ENCODE measurements at places on chromosomes 1 and 21.

- peak; percentile 85 for DNase-seq
These were observed 22.2 kb downstream of the RUNX1 start for GRCh38 chr21:35026617-35027562.

- DNase-seq, result no peak
These were observed 8.2 kb downstream of the NBPF1 start for GRCh38 chr1:16605213-16605525.

- DNase-seq, result peak; percentile 74
These were observed 77.6 kb downstream of the XCL2 start for GRCh38 chr1:168466092-168466713.

GRCh38 chr1:30962609-30963508, 54.3 kb upstream of the SDC3 start:
- no peak for DNase-seq

GRCh38 chr1:12438349-12438924, 179.6 kb downstream of the DHRS3 start:
- DNase-seq, result peak; percentile 36

DNA sequence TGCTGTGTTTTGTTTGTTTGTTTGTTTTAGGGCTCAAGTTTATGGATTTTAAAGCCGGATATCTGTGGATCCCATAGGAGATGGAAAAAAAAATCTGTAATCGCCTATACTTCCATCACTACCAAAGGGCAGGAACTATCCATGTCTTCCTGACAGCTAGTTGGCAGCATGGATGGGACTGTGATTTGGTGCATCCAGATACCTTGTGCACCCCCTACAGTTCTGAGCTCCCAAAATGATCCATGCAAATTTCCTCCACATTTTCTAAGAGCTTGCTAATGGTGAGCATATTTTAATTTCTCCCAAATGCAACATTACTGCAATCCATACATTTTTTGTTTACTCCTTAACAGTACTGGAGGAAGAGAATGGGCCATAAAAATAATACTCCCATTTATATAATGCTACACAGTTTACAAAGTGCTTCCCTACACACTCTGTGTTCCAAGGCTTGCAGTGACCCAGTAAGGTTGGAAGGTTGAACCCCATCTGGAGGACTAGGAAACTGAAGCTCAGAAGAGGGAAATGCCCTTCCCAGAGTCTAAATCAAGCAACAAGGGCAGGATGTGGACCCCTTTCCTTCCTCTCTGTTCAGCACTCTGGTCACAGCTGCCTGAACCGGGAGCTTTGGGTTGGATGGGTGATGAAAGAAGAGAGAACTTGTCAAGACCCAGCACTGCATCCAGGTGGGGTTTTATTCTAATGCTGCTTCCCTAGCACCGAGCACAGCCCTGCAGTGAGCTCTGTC, 48.0 kb downstream of the CAPN8 start:
- DNase-seq, result no peak

GRCh38 chr1:109543283-109543987, 3.8 kb downstream of the GPR61 start:
- DNase-seq, result no peak

DNA sequence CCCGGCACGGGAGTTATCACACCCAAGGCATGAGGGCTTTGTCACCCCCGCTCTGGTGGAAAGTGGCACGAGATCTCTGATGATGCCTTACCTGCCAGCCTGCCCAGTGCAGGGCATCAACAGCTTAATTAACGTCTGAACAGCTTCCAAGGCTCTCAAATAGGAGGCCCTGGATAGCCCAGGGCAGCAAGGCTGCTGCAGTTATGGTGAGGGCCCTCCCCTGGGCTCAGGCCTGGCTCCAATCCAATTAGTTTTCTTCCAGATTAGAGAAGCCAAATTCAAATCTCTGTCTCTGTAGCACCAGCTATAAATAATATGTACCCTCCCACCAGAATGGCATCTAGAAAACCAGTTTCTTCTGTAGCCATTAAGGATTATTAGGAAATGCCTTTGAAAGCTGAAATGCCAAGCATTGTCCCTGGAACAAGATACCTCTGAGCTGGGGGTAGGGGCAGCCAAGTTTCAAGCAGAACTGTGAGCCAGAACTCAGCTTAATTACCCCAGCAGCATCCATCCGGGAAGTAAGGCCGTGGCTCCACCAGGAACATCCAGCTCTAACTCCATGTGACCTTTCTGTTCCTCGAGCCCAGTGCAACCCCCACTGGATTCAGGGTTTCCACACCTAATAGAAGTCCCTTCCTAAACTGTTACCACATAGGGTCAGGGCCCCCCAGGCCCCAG, 12.5 kb downstream of the QSOX1 start:
- DNase-seq, result peak; percentile 62

DNA sequence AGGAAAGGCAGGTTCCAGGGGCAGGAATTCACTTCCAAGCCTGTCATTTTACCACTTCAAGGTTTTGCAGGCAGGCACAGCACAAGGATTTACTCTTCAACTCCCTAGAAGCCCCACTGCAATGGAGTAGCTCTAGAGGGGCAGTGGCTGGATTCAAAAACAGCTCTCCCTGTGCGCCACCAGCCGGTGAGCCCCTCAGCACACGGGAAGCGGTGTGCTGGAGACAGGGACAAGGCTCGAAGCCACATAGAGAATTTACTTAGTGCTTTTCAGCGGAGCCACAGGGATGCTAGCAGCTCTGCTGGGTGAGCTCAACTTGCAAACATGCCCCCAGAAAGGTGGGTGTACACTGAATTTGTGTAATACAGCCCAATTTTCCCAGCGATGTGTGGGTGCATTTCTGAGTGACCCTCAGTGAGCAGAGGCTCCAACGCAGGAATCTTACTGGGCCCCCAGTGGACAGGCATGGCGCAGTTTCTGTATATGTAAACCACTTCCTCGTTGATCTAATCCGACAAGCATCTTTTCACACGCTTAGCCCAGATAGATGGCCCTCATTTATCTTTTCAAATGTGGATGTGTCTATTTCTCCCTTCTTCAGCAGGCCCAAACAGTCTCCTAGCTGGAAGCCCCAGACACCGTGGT, 10.9 kb downstream of the VWA5B1 start:
- DNase-seq, result no peak

DNA sequence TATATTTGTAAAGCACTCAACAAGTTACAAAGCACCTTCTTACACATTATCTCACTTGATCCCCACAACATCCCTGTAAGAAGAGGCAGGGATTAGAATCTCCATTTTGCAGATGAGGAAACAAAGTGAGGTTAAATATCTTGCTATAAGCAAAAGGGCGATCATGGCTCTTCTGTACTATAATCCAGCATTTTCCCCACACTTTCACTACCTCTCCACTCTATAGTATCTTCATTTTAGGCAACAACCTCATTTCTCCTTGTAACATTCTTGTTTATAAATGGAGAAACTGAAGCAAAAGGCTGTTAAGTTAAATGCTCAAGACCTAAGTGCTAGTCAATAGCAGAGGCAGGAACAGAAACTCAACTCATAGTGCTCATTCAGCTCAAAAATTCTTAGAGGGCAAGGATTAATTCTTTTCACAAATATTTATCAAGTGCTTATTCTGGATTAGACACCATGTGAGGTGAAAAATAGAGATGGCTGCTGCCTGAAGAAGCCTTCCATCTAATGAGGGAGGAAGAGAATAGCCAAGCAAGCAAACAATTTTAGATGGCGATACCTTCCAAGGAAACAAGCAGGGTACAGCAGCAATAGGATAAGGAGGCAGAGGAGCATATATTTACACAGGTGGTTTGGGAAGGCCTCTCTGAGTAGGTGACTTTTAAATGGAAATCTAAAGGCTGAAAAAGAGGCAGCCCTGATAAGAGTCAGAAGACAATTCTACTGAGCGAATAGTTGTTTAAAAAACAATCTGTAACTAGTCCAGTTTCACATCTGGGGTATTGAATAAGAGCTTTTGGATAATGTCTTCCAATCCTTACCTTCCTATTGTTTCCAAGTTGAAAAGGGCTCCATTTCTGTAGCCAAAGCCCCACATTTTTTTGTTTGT, 3.5 kb downstream of the ERRFI1 start:
- no peak for DNase-seq

DNA sequence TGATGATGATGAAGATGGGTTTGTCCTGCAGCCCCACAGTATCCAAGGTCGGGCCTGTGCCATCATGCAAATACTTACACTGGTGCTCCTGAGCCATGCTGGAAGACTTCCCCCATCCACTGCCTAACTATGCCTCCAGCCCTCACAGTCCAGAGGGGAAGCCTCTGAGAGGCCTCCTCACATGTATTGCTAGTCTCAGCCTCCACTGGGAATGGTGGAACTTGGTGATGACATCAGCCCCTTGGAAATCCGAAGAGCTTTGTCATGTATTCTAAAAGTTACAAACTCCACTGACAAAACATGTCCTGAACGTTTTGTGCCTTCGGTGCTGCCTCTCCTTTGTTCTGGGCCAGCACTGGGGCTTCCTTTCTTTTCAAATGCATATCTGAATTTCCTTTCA, 61.1 kb upstream of the DMRTB1 start:
- no peak for DNase-seq

DNA sequence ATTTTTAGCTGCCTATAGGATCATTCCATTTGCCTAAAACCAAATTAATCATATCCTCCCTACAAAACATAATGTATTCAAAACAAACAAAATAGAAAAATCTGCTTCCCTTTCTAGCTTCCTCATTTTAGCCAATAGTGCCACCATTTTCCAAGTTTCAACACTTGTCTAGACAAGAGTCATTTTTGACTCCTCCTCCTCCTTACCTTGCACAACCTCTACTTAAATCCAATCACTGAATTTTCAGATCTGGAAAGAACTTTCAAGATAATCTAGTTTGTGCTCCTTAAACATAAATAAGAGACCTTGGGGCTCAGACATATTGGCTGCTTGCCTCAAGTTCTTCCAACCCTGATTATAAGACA, 7.4 kb downstream of the STX6 start:
- DNase-seq, result no peak

DNA sequence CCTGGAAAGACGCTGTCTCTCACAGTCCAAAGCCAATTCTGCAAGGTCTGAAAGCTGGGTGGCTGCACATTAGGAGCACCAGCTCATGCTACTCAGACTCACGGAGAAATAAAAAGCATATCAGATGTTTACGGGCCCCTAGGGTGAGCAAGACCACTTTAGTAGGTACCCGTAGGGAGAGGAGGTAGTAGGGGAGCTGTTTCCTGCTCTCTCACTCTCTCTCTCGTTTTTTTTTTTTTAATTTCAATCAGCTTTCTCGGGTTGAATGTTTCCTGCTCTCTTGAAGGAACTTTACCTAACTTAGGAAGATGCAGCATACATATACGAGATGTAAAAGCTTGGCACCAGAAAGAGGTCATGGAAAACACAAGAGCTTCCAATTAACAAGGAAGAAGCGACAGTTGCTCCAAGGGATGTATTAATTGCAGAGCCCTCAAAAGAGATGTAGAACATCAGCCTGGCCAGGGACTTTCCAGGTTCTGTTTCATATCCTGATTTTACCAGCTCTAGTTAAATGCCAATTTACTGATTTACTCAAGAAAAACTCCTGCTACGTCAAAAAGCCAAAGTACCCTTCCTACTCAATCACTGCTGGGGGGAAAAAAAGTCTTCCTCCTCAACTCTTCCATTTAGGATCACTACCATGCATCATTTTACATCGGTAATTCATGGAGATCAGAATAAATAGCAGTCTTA, 3.1 kb downstream of the LORICRIN start:
- no peak for DNase-seq

DNA sequence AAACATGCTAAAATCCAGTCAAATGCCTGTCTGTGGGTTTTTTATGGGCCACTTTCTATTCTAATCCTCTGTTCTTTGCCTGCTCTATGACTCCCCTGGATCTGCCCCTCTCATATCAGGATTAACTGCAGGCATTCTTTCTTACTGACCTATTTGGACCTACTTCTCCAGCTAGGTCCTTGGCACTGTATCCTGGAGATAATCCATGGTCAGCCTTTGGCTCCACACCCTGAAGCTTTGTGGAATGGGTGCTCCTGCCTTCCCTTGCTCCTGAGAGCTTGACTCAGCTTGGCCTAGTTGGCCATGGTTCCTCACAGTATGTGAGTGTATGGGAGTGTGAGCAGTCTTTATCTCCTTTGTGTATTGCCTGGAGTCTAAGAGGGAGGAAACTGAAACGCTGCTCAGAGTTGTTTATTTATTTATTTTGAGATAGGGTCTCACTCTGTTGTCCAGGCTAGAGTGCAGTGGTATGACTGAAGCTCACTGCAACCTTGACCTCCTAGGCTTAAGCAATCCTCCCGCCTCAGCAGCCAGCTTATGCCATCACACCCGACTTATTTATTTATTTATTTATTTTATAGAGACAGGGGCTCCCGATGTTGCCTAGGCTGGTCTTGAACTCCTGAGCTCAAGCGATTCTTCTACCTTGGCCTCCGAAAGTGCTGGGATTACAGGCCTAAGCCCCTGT, 28.7 kb upstream of the CDC14A start:
- no peak for DNase-seq

DNA sequence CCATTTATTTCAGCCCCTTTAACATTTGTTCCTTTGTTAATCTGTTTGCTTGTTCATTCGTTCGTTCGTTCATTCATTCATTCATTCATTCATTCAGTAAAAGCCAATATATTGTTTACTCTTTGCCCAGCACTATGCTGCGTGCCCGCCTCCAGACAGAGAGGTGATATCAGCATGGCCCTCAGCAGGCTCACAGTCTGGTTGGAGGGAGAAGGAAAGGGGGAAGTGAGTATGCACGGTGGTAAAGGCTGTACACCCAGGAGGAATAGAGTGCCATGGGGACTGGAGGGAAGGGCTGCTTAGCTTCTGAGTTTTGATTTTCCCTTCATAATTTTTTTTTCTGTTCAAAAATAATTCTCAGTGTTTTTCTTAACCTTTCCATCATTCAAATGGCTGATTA, 144.7 kb downstream of the NOS1AP start:
- DNase-seq, result no peak

DNA sequence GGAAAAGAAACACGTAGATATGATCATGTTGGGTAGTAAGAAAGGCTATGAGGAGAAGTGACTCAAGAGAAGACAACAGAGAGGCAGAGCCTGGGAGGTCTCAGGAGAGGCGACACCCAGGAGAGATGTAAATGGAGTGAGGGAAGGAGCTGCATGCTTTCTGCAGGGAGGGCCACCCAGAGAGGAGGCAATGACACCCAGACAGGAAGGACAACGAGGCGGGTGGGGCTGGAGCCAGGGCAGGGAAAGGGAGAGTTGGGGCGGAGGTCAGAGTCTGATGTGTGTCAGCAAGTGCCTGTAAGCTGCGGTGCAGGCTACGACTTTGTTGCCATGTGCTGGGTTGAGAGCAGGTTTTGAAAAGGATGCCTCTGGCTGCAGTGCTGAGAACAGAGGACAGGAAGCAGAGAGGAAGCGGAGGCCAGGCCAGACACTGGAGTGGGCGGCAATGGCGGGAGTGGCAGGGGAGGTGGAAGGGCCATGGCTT, 31.3 kb downstream of the SLC1A7 start:
- DNase-seq, result no peak

Measured in astrocyte of the hippocampus (primary cell).